ENCODE measurements at places on chromosomes 2 and 18. TPM values are rescaled to one million over a fixed set of nuclear protein-coding genes. Genes with fewer than 3 reads are reported as not detected.

The CHAC2 gene
- total RNA-seq: 2.1 TPM

The GPAT2 gene
- total RNA-seq: 11.0 TPM

The IL1RL1 gene
- total RNA-seq: 0.30 TPM

The CNDP1 gene
- not detected for total RNA-seq
